Sciatic nerve (tissue), 2 donors: ENCODE measurements at places on chromosomes 13 and 19. TPM values are rescaled to one million over a fixed set of nuclear protein-coding genes. Genes with fewer than 3 reads are reported as not detected.

The PGLYRP2 gene
- total RNA-seq, result not detected

The TIMM29 gene
- total RNA-seq, result 14.4 TPM

The DOCK6 gene
- 131 TPM for total RNA-seq

The HSD17B14 gene
- total RNA-seq, result 22.2 TPM

The ZNF799 gene
- 7.4 TPM for total RNA-seq

The AP1M1 gene
- 76.8 TPM for total RNA-seq
